ENCODE measurements at places on chromosomes 13 and 19.

DNA sequence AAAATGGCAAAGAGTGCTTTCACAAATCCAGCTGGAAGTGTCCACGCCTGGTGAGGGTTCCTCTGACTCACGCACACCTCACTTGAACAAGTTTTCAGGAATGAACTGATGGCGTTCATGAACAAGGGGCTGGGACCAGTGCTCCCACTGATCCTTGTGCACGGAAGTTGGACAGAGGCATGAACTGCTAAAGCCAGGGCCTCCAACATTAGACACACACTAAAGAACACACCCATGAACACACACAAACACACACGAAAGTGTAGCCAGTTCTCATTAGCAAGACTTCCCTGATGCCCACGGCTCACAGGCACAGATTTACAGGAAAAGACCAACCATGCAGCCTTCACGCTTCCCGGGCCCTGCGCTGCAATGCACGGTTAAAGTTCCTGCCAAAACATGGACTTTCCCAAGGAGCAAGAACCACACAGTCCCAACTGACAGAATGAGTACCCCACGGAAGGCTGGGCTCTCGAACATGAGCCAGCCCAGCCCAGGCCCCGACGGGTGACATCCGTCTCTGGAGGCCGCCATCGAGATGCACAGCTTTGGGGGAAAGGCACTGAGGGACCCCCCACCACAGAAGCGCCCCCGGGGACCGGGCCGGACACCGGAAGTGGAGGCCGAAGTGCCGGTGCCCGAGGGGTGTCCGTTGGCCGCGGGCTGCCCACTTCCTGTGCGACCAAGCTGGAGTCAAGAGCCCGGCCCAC is 808 bp downstream of the DNMT1 start:
- peak; percentile 65 for DNase-seq

DNA sequence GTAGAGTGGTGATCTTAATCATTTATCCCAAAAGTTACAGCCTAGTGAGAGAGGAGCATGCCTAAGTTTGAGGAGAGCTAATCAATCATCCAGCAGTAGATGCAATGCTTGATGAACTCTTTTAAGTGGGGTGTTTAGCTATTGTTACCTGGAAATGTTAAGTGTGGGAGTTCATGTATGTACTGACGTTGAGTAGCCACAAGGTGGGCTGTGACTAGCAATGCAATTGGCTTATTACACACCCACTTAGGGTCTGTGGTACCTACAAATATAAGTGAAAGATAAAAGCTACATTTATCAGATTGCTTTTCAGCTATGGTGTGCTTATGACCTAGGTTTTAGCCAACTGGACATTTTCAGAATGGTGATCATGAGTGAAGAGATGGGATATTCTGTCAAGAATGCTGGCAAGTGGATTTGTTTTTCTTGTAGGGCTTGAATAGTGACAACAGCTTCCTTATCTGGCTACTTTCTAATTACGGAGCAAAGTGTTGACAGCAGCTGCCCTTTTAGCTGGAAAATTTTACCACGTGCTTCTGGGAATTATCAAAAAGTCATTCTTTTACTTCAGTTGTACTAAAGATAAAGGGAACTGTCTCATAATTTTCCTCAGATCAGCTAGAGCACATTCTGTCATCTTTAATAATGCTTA is 170.6 kb downstream of the POSTN start:
- DNase-seq: no peak

DNA sequence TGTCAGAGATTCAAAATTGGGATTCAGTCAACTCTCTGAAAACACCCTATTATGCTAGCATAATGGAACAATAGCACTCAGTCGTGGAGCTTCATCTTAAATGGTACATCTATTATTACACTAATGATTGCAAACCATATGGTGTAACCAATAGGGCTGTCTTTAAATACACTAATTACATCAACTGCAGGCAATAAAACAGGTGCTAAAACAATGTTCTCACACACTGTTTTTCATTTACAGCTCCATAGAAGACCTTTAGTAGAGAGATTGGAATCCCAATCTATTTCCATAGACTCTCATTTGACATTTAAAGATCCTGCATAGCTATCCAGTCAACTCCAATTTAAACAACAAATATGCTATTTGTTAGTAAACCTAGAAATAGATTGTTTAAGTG is 1917.4 kb downstream of the OLFM4 start:
- DNase-seq: no peak

- no peak for DNase-seq
Observed at GRCh38 chr13:36370108-36370429, 23.9 kb upstream of the SPART start.

GRCh38 chr13:74027161-74027779 is 106.9 kb downstream of the KLF12 start:
- DNase-seq: no peak

DNA sequence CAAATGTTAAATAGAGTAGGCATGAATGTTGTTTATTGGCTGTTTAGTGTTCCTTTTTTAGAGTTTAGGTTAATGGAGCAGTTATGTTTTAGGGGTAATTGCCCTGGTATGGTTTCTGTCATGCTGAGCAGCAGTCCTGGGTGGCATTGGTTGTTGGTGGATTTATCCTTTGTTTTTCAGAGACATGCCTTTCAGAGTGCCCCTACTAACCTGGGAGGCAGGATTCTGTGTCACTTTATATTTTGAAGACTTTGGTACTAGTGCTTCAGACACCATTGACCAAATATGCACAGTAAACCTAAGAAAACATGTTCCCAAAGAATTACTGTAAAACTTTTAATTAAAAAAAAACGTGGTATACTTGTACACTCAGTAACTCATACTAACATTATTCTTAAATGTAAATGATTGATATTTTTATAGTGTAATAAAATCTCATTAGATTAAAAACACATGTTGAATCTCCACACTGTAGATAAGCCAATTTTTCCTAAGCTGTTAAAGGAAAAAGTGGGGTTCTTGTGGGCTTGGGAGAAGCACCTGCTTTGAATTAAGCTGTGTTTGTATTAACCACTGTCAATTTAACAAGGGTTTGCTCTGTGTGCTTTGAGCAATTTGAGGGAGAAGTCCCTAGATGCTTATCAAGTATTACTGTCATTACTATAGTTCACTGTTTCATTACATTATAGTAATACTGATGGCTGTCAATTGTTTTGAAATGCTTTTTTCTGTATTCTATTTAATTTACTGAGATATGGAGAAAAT is 133.2 kb downstream of the LMO7 start:
- DNase-seq: no peak

DNA sequence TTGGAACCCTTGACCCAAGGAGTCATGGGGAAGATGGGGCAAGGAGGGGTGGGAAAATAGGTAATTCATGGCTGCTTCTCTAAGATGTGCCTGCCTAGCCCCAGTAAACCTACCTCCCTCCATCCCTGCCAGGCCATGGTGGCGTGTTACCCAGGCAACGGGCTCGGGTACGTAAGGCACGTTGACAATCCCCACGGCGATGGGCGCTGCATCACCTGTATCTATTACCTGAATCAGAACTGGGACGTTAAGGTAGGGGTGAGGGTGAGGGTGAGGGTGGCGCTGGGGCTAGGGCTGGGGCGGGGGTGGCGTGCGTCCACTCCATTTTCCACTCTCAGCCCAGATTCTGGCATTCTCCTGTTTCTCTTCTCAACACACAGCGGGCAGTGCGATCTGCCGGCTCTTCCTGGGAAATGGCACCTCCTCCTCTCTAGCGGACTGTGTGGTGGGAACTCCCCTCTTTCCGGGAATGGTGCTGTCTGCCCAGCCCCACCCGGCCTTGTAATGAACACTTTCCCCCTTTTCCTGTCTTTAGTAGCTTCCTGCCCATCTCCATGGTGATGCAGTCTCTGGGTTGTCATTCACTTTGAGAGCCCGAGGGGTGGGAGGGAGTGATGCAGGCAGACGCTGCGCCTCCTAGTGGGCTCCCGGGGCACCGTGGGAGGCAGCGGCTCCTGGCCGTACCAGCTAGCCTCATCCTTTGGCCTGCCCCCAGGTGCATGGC is 7.6 kb downstream of the EGLN2 start:
- peak; percentile 99 for DNase-seq

GRCh38 chr19:54937926-54938325 is 9.4 kb downstream of the NLRP7 start:
- no peak for DNase-seq

- DNase-seq: peak; percentile 7
Observed at GRCh38 chr13:43725460-43725859, 61.3 kb downstream of the ENOX1 start.

DNA sequence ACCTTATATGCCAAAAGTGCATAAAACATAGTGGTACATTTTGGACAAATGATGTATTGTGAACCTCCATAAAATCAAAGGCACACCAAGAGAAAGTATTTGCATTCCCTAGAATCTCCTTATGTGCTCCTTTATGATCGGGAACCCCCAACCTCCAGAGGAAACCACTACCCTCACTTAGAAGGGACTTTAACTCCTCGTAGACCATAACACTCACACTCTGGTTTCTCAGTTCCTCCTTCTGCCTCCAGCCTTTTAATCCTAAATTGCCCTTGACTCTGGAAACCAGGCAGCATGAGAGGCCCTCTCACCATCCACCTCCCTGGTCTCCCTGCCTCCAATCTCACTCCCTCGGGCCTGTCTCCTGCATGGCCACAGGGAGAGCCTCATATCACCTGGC is 9.8 kb upstream of the KCNN4 start:
- DNase-seq: no peak

- peak; percentile 88 for DNase-seq
Observed at GRCh38 chr19:16330368-16330801, 5.8 kb downstream of the KLF2 start.

GRCh38 chr13:29754473-29754806 is 96.0 kb downstream of the UBL3 start:
- peak; percentile 41 for DNase-seq

GRCh38 chr13:75437582-75438318 is 44.2 kb downstream of the TBC1D4 start:
- peak; percentile 45 for DNase-seq

DNA sequence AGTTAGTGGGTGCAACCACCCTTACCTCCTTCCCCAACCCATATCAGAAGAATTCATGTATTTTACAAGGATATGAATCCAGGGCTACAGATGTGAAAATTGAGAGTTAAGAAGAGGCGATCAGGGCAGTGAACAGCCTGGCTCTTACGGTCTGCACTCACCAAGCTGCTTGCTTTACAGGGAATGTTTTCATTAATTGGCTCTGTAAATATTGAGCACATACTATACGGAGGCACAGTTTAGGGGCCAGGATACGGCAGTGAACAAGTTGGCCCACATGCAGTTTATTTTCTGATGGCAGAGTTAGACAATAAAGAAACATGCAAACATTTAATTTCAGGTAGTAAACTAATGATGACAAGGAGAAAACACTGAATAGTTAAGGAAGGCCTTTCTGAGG is 6.4 kb downstream of the POLR1D start:
- no peak for DNase-seq

DNA sequence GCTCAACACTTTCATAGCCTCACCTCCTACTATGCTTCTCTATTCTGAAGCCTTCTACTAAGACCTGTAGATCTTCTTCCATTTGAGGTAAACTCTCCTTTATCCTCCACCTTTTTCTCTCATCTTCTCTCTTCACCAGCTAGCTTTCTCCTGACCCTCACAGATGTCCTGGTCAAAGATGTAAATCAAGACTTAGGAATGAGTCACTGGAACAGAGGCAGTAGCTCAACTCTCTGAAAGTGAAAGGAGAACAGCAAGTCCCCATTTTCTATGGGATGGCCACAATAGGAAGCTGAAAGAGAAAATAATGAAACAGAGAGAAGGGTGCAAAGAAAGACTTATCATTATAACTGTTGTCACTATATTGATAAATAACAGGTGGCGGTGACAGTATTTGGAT is 86.1 kb upstream of the DOCK9 start:
- no peak for DNase-seq

GRCh38 chr19:42018503-42019193 is 24.6 kb upstream of the ATP1A3 start:
- DNase-seq: peak; percentile 45

- DNase-seq: no peak
Observed at GRCh38 chr19:53549340-53549739, 11.4 kb downstream of the ZNF331 start.

DNA sequence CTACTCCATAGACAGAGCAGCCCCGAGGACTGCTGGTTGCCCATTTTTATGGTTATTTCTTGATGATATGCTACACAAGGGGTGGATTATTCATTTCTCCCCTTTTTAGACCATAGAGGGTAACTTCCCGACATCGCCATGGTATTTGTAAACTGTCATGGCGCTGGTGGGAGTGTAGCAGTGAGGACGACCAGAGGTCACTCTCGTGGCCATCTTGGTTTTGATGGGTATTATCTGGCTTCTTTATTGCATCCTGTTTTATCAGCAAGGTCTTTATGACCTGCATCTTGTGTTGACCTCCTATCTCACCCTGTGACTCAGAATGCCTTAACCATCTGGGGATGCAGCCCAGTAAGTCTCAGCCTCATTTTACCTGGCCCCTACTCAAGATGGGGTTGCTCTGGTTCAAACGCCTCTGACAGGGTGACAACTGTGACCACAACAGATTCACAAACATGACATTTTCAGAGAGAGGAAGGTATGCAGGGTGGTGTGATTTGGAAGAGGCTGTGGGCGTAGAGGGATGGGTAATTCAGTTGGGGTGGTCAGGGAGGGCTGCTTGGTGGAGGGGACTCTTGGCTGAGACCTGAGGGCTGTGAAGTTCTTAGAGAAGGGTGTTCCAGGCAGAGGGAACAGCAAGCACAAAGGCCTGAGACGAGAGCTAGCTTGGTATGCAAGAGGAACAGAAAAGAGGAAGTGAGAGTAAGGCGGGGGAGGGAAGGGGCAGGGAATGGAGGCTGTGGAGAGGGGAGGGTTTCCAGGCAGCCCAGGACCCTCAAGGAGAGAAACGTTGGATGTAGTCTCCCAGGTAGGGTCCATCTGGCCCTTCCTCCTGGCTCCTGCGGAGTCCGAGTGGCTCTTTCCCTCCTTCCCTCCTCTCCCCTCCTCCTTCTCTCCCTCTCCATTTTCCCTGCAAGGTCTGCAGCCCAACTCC is 23.5 kb downstream of the FAM187B start:
- DNase-seq: no peak

DNA sequence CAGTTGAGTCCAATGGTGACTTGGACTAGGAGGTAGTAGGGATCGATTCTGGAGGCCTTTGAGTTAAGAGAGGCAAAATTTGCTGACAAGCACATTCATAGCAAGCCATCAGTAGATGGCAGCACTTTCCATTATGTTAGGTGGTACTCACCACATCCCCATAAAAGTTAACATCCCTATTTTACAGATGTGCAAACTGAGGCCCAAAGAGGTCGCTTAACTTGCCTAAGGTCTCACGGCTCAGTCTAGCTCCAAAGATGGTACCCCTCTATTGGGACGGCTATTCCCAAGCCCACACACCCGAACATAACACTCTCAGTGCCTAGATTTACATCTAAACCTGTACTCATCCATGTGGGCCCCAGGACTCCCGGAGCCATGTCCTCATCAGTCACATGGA is 21.5 kb upstream of the FOSB start:
- peak; percentile 51 for DNase-seq

GRCh38 chr19:57675881-57676280 is 5.9 kb upstream of the ZNF551 start:
- DNase-seq: peak; percentile 63

- no peak for DNase-seq
Observed at GRCh38 chr19:38386971-38387549, 774 bp downstream of the GGN start.

All from fibroblast of skin of back (primary cell).